ENCODE measurements at places on chromosomes 3 and 15.

GRCh38 chr15:83682476-83683088 lies 28.7 kb downstream of the ADAMTSL3 start:
- DNase-seq, result no peak

GRCh38 chr15:82314769-82315518 lies 34.3 kb downstream of the GOLGA6L10 start:
- DNase-seq, result no peak

DNA sequence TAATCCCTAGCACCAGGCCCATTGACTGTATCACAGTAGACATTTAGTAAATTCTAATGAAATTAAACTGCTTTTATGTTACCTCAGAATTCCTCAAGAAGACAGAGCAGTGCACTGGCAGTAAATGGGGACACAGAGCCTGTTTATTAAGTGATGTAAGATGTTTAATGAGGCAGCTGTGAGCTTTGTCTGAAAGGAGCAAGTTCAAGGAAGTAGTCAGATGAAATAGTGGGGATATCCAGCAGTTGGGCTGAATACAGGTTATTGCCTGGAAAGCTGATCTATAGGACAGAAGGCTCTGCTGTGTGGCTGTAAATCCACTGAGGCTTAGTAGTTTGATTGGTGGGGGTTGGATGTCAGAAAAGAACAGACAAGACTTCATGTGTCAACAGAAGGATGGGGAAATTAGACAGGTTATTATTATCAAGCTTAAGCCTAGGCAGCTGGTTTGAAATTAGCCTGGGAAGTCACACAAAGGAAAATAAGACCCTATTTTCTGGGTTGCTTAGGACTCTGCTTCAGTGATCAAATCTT lies 62.2 kb downstream of the PFN2 start:
- DNase-seq, result no peak

DNA sequence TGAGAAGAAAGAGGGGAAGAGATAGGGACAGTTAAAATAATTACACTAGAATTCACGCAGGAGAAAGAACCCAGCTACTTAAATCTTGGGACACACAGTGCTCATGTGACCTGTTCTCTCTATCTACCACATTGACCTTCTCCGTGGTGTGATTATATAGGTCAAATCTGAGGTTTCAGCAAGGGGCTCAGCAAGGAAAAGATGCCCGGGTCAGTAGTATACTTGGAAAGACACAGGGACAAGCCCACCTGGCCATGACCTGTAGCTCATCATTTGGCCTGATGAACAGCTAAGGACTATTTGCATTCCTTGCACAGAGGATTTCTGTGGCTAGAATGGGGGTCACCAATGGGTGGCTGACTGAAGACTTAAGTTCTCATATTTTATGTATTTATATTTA lies 71.9 kb downstream of the SSR3 start:
- DNase-seq, result no peak

DNA sequence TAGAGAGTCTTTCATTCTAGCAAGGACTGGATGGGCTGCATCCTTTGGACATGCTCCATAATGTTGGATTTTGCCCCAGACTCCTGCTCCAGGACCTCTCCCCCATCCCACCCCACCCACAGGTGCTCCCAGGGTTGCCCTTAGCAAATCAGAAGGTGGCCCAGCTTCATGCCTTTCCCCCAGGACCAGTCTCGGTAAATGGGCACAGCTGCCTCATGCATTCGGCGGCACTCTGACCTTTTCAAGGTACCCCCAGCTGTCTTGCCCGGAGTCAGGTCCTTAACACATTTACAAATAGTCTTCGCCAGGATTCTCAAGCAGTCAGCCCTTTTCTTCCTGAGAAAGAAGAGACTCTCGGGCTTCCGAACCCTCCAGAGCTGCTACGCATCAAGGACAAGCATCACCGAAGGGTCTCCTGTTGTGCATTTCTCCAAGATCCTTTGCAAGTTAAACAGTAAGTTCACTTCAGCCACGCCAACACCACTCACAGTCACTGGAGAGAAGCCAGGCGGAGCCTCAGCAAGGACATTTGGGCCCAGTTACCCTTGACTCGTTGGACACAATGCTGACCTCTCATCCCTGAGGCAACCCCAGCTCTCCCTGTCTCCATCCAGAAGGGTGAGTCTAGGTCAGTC lies 287.8 kb downstream of the FAM43A start:
- no peak for DNase-seq

GRCh38 chr3:177371888-177372287 lies 174.6 kb upstream of the TBL1XR1 start:
- DNase-seq, result no peak

DNA sequence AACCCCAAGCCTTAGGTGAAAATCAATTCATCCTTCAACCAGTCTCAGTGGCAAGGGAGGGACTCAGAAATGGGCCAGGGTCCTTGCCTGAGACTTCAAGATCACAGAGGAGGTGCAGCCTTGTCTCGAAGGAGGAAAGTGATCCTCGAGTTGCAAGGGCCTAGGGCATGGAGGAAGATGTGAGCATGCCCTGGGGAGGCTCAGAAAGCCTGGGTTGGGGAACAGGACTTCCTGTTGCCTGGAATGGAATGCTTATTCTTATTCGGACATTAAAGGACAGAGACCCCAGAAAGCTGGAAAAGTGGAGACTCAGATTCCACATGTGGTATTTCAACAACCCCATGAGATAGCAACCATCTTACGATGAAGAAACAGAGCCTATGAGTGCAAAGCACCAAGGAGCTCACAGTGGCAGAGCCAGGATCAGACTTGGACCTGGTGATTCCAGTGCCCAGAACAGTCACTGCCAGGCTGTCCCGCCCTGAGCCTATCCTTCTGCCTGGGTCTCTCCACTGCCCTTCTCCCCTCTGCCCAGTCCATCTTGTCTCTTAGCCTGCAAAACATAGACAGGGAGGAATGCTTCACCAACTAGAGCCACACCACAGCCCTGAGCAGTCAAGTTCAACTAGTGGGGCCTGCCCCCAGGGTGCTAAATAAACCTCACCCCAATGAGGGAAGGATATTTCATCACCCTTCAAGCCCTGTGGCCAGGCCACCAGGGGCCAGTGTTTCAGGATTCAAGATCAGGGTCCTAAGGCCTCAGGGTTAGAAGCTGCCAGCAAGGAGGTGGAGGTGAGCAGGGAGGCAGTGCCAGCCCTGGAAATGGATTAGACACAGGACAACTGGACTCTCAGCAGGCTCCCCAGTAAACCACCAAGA lies 21.9 kb downstream of the DAPK2 start:
- no peak for DNase-seq

- no peak for DNase-seq
Measured at GRCh38 chr3:134680796-134681521, 30.1 kb upstream of the KY start.

DNA sequence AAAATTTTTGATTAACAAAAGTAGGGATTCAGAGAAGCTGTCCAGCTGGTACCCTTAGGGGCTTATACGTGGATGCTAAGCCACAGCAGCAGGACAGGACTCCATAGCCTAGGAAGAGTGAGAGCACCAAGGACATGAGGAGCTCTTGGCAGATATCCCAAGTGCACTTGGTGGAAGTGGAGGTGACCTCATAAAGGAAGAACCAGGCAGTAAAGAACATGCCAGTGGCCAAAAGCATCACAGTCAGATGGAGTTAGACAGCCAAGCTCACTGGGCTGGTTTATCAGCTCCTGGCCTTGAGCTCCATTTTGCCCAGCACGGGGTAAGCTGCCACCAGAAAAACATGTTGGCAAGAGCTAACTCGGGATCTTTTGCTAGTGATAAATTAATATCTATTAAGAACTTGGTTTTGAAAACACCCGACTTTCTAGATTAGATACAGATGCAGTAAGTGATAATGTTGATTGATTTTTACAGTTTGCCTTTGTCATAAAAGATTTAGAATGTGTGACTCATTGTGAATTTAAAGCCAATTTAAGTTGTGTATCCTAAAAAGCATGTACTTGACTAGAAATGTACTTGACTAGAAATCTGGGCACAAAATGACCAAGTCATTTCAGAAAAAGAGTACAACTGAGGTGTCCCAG lies 108.0 kb downstream of the CMSS1 start:
- DNase-seq, result no peak

GRCh38 chr3:111582120-111582474 lies 13.0 kb downstream of the ZBED2 start:
- no peak for DNase-seq

- peak; percentile 89 for DNase-seq
Measured at GRCh38 chr15:31215490-31216214, 111.0 kb upstream of the KLF13 start.

GRCh38 chr3:157122116-157122515 lies 37.8 kb downstream of the CCNL1 start:
- DNase-seq, result no peak

DNA sequence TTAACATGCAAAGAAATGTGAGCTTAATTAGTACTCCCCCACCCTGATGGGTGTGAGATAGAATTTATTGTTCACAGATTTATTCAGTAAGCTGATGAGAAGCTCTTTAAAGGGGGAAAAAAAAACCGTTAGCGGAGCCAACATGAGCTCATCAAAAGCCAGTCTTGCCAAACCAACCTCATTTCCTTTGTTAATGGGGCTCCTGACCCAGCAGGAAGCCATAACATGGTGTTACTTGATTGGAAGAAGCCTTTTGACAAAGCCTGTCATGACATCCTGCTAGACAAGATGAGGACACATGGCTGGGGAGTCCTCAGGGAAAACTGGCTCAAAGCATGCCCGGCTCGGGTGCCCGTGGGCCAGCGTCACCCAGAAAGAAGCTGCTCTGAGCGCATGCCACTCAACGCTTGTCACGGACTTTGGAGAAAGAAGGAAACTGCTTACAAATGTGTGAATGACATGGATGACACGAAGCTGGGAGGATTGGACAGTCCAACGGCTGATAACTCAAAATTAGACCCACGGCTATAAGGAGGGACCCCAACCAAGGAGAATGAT lies 64.6 kb downstream of the SLCO2A1 start:
- DNase-seq, result no peak

- no peak for DNase-seq
Measured at GRCh38 chr15:61188168-61188567, 40.9 kb downstream of the RORA start.

DNA sequence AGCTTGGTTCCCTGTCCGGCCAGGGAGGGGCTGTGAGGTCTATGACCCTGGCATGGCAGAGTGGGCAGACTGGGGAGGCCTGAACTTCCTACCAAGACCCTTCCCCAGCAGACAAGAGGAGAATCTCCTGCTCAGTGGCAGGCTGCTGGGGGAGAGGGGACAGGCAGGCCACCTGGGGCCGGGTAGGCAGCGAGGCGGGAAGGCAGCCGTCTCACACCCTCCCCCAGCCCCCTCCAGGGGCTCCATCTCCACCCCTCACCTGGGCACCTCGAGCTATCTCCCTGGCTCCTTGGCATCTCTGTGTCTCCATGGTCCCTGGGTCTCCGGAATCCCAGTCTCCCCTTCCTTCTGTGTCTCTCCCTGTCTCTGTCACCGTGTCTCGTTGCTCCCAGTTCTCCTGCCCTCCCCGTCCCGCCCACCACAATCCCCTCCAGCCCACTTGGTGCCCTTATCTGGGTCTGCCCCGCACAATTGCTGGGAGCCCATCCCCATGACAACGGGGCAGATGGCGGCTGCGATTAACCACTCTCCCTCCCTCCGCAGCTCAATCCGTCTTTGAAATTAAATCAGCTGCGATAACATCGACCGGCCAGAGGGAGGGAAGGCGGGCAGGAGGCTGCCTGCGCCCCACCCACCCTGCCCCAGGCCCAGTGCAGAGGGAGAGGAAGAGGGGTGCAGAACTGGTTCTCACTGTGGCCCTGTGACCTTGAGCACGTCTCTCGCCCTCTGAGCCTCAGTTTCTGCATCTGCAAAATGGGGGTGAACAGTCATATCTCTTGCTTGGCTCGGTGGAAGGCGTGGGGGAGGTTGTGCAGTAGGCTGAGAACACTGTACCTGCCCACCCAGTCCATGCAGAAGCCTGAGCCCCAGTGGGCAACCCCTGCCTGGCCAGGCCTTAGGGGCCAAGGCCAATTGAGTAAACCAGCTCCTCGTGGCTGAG lies 9.6 kb downstream of the DNAJB8 start:
- no peak for DNase-seq

- no peak for DNase-seq
Measured at GRCh38 chr3:114874522-114874971, 272.5 kb downstream of the ZBTB20 start.

- DNase-seq, result no peak
Measured at GRCh38 chr3:192371870-192372400, 355.4 kb downstream of the FGF12 start.

- no peak for DNase-seq
Measured at GRCh38 chr3:33668618-33669017, 49.4 kb downstream of the CLASP2 start.

DNA sequence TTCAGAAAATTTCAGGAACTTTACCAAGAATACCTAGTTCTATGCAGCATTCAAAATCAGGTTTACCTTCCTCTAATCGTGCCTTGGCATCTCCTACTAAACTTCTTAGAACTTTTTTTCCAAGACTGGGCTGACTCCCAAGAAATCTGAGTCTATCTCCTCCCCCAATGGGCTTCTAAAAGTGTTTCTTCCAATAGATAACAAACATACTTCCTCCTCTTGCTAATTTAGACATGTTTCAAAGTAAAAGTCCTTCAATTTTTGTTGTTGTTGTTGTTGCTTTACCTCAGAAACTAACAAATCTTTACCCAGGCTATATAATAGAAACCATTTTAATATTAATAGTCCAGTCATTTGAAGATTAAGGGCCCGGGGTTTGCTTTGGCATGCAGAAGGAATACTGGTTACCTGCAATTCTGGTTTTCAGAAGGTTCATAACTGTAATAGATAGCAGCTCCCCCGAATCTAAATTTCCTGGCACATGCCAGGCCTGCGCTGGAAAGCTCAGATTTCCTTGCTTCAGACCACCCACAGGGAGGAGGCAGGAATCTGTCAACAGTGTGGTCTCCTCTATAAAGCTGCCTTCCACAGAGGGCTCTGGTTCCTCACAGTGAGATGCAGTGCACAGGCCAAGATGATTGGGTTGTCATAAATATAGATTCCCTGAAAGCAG lies 188.7 kb downstream of the THRB start:
- DNase-seq, result no peak

GRCh38 chr3:138186221-138186620 lies 880 bp upstream of the ARMC8 start:
- DNase-seq, result no peak

DNA sequence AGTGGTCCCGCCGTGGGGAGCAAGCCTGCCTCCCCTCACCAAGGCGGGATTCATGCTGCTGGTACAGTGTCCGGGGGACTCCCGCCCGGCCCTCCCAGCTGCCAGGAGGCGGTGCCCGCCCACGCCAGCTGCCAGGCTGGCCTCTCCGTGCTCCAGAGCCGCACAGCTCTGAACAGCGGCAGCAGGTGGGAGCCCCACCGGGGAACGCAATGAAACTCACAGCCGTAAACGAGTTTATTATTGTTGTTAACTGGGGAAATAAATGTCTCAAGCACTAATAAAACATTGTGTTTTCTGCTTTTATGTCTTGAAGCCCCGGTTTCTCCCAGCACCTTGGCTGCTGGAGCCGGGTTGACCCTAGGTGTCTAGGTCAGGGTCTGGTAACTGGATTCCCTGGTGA lies 317.7 kb upstream of the TLE3 start:
- DNase-seq, result no peak

DNA sequence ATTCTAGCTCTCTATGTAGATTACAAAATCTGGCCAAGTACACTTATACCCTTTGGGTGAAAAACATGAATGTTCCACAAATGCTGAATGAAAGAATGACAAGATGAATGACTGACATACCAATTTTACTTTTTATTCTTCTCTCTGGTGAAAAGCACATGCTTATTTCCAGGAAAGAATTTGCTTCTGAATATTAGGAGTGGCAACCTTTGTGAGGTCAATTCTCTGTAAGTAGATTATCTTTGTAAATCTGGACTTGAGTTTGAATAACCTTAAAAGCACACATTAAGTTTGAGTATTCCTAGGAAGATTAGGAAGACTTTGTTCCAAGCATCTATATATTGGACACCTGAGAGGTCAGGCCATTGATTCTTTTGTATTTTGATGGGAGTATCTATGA lies 78.1 kb upstream of the P2RY1 start:
- DNase-seq, result no peak

Data from activated CD4-positive, alpha-beta T cell treated with anti-CD3 and anti-CD28 coated beads, Interleukin-2, amount 50 U/mL, for 48 hours (primary cell).